ENCODE measurements at places on chromosomes 12 and 14.

DNA sequence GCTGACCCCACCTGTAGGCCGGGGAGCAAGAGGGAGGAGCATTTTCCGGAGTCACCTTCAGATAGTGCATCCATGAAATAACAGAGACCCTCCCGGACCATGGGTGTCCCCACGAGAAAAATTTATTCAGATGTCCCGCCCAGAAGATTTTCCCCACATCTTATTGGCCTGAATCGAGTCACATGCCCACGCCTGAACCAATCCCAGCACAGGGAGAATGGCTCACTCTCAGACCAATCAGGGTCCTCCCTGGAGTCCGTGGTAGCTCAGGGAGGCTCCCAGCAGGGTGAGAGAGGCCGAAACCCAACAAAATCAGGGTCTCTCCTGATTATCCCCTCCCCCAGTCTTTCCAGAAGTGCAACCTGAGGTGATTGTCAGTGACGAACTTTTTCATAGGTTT is 16.4 kb upstream of the NCOR2 start:
- DNase-seq: no peak

DNA sequence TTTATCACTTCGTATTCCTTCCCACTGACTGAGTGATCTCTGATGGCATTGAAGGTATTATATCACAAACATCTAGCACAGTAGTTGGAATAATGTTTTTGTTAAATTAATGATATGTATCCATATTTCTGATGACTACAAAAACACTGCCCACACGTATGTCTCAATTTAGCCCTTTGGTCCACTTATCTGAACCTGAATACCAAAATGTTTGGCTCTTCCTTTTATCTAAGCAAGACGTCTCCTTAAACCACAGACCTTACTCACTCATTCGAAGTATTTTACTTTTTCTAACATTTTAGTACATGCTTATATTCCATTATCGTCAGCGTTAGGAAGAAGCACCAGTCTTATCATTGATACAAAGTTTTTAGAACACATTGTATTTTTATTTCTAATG is 126.4 kb downstream of the PIK3C2G start:
- DNase-seq: no peak

- no peak for DNase-seq
Observed at GRCh38 chr14:22800346-22800745, 14.9 kb downstream of the SLC7A7 start.

DNA sequence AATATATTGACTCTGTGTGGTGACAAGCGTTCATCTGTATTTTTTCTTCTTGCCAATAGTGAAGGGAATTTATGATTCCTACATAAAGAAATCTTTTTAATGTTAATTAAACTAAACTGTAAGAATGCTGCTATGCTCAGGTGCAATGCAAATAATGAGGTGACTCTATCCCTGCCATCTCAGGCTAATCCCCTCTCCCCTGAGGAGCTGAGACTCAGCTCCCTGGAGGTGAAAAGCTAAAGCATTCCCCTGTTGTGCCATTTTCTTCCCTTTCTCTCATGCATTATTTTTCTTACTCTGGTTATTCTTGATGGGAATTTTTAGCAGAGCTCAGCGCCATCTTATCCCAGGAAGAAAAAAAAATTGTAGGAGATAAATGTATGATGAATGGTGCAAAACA is 113.9 kb upstream of the FGD4 start:
- DNase-seq: no peak

GRCh38 chr14:75151851-75152250 is 24.6 kb downstream of the TMED10 start:
- no peak for DNase-seq
